Left lung (tissue), 14 donors: ENCODE measurements at places on chromosomes 1 and 21.

DNA sequence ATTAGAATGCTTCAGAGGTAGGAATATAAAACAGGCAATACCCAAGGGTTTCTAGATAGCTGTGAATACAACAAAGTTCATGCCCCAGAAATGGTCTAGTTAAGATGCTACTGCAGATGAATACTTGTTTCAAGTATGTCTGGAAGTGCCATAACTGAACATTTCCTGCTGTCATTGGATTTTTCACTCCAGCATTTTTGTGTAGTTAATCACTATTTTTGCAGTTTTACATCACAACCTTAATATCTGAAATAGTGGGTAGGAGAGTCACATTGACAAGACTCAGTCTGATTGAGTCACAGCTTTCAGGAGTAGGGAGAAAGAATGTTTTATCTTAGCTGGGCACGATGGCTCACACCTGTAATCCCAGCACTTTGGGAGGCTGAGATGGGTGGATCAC, 126.4 kb upstream of the C1orf21 start:
- H3K36me3 ChIP-seq: no peaks in the 10 kb centered on the region
- no peaks in the 10 kb centered on the region for H3K27me3 ChIP-seq
- H3K4me1 ChIP-seq: no peaks in the 10 kb centered on the region
- no peak for DNase-seq
- no peak overlapping the region for H3K27ac ChIP-seq
- H3K4me3 ChIP-seq: no peak overlapping the region

DNA sequence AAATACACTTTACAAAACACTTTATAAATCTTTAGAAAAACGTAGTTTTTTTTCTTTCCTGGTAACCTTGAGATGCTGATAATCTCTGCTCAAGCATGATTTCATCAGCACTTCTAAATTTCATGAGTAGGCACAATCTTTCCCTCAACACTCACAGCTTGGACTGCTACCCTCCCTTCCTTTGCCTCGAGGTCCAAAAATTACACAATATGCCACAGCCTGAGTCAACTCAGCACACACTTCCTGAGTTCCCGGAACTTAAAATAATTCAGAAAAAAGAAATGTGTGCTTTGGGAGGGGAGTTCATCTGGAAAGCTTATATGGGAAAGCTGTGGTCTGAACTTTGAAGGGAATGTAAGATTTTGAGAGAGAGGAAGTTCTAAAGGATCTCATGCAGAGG, 5.9 kb downstream of the CLCA2 start:
- H3K27ac ChIP-seq: peak overlapping the region; percentile 69
- peaks cover 22% of the 10 kb centered on the region for H3K4me1 ChIP-seq
- no peaks in the 10 kb centered on the region for H3K27me3 ChIP-seq
- peak; percentile 90 for DNase-seq

- no peak overlapping the region for H3K4me3 ChIP-seq
- peaks cover 6% of the 10 kb centered on the region for H3K4me1 ChIP-seq
- no peaks in the 10 kb centered on the region for H3K36me3 ChIP-seq
- peak overlapping the region; percentile 67 for H3K27ac ChIP-seq
Observed at GRCh38 chr21:38920631-38921398, 115.1 kb downstream of the ETS2 start.

DNA sequence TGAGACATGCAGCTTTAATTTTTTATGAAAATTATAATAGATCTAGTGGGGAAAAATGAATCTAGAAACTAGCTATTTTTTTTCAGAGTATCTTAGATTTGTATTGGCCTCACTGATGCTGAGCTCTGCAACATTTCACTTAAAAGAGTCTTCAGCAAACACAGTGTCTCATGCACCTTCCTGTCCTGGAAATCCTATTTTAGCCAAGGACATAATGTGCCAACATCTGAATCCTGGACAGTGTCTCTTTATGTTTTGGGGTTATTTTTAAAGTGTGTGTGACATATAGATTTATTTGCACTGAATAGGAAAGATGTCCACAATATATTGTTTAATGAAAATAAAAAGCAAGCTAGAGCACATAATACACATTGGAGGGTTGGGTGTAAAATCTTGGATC, 199.1 kb upstream of the FMN2 start:
- no peak overlapping the region for H3K27ac ChIP-seq
- H3K36me3 ChIP-seq: no peaks in the 10 kb centered on the region
- DNase-seq: no peak
- no peaks in the 10 kb centered on the region for H3K4me1 ChIP-seq

GRCh38 chr1:78348496-78349284, 142.1 kb upstream of the PTGFR start:
- no peak overlapping the region for H3K4me3 ChIP-seq
- no peaks in the 10 kb centered on the region for H3K27me3 ChIP-seq
- no peak for DNase-seq
- H3K27ac ChIP-seq: no peak overlapping the region
- no peaks in the 10 kb centered on the region for H3K4me1 ChIP-seq

DNA sequence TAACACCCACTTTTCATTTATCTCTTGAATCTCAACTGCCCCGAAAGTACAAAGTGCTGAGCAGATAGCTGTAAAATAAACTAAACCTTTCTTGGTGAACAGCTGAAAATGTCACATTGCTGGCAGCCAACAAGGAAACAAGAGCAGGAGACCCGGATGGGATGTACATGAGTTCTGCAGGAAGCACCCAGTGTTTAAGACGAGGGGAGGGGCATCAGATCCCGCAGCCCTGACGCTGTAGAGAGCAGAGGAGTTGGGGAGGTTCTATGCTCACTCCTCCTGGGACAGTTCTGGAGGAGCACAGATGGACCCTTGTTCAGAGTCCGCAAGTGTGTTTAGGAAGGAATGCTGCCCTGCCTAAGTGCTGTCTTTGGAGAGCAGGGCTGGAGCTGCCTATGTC, 32.0 kb upstream of the EPHA8 start:
- peaks cover 6% of the 10 kb centered on the region for H3K4me1 ChIP-seq
- no peaks in the 10 kb centered on the region for H3K36me3 ChIP-seq
- no peak overlapping the region for H3K27ac ChIP-seq
- DNase-seq: peak; percentile 41
- no peak overlapping the region for H3K4me3 ChIP-seq
